ENCODE measurements at places on chromosomes 11 and 22.

DNA sequence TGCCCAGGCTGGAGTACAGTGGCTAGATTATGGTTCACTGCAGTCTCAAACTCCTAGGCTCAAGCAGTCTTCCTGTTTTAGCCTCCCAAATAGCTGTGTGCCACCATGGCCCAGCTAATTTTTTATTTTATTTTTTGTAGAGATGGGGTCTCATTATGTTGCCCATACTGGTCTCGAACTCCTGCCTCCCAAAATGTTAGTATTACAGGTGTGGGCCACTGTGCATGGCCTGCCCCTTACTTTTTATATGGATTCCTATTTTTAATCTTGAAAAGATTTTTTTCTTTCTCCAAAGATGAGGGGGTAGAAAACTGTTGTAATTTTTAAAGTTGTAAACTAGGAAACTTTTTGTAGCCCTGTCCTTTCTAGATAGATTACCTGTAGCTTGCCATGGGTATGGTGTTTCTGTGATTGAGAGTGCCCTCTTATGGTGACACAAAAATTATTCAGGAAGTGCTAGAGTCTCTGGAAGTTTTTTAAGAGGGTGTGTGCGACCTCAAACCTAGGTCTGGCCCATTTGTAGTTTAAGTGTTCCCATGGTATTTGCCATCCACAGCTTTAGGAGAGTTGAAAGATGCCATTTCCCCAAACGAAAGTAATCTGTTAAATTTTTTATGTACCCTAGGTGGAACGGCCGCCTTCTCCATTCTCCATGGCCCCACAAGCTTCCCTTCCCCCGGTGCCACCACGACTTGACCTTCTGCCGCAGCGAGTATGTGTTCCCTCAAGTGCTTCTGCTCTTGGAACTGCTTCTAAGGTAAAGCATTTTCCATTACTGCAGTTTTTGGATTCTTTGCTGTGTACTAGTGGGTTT lies 32.4 kb downstream of the MCAM start:
- no peak for DNase-seq

- DNase-seq = no peak
Observed at GRCh38 chr11:104061853-104062521, 25.5 kb downstream of the DDI1 start.

DNA sequence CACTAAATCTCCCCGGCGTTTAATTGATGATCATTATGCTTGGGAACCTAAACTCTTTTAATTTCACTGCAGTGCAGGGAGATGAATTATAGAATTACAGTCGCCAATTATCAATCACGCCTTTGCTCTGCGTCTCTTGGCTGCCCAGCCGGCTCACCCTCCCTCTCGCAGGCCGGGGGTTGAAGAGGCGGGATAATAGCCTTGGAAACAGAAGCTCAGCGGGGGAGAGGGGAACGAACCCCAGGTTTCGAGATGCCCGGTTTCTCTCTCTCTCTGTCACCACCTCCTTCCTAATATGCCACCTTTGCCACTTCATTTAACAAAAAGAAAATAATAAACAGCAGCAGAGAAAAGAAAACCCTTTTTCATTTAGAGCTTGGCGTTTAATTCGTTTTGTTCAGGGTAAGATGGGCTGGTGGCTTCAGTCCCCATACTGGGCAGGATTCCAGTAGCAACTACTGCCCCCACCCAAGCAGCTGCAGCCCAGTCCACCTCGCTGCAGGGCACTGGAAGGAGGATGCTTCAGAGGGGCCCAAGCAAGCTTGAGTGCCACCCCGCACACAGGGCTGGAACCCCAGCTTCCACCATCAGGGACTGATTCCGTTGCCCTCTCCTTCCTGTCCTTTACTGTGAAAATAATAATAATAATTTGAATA lies 271.7 kb downstream of the BUD13 start:
- DNase-seq = no peak

DNA sequence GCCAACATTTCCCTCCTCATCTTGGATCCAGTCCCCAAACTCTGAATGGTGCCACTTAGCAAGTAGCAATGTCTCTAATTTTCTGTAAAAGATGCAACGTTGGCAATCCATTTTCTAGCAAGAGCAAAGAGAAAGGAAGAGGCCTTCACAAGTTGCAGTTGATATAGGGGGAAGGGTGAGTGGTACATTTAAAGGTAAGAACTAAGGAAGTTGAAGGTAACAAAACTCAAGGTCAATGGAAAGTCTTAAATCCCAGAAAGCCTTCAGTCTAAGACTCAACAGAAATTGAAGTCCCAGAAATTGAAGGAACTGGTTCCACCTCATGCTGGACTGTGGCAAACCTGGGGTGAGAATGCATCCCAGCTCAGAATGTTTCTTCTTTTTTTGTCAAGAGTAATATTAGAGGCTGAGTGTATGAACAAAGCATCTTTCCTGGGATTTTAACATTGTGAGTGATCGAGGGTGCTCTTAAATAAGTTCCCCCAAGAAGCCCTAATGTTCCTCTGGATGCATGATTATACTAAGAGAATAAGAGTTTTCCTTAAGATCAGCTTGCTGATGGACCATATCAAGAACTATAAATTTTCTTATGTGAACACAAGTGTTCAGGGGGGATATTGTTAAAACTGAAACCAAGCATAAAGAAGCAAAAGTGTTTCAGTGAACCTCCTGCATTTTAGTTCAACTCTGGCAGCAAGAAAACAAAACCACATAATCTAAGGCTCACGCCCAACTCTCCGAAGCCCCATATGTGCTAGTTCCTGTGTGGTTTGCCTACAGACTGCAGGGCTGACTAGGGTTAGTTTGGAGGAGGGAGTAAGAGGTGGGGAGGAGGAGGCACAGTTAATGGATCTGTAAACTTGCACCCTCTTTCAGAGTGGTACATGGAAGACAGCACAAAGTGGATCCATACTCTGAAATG lies at the start of gene GRAP2:
Gene GRAP2 (plus strand): TSS at position 779 of the 922 bp plus-strand sequence. CDS start 46,023 bp downstream, outside the sequence.
- DNase-seq = no peak

Data from H54 (cell line).